NCI-H1694 (cell line): ENCODE measurements at places on chromosomes 4 and X.

DNA sequence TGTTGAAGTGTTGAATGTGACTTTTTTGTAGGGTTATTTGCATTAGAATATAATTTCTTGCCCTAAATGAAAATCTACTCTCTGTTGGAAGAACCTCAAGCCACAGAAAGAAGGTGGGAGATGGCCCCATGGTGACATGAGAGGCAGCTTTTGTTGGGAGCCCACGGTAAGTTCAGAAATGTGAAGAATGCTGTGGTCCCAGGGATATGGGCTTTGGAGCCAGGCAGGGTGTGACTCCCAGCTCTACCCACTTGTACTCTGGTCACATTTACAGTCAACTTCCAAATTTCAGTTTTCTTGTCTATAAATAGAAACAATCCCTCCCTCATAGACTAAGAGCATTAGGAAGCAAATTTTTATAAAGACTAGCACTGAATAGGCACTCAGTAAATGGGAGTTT is 177.8 kb downstream of the RAB28 start:
- DNase-seq = no peak

- DNase-seq = no peak
Measured at GRCh38 chr4:169849456-169849855, 91.7 kb upstream of the HPF1 start.

DNA sequence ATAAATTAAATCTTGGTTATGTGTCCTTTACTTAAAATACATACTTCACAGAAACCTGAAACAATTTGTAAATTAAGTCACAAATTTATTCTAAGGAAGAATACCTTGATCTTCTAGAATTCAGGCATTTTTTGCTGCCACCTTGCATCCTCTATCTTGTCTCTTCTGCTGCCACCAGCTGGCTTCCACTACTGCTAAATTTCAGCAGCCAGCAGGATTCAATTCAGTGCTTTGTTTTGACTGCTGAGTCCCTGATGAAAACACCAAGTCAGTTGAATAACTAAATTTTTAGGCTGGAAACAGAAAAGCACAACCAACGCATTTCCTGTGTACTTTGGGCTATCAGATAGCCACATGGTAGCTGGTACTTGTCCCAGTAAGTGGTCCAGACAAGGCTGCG is 2.4 kb upstream of the MBTPS2 start:
- no peak for DNase-seq

- no peak for DNase-seq
Measured at GRCh38 chr4:28179126-28179525, 1318.5 kb downstream of the STIM2 start.

DNA sequence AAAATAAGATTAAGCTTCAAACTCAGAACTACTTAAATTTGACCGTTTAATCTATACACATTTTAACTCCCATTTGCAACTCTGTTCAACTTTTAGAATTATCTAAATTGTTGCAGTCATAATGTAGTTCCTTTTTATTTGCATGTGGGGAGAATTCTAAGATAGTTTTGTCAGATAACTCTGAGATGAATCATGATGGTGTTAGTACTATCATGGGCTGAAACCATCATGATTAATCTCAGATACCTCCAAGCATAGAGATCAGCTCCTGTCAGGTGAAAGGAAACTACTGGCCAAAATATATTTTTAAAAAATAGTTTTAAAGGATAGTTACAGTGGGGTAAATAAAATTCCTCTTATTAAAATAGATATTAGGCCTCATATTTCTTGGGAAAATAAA is 39.0 kb downstream of the FBXO8 start:
- no peak for DNase-seq

GRCh38 chr4:131248314-131248713 is 1900.8 kb upstream of the PCDH10 start:
- no peak for DNase-seq

GRCh38 chr4:185717377-185717741 is 94.6 kb downstream of the SORBS2 start:
- DNase-seq = no peak

DNA sequence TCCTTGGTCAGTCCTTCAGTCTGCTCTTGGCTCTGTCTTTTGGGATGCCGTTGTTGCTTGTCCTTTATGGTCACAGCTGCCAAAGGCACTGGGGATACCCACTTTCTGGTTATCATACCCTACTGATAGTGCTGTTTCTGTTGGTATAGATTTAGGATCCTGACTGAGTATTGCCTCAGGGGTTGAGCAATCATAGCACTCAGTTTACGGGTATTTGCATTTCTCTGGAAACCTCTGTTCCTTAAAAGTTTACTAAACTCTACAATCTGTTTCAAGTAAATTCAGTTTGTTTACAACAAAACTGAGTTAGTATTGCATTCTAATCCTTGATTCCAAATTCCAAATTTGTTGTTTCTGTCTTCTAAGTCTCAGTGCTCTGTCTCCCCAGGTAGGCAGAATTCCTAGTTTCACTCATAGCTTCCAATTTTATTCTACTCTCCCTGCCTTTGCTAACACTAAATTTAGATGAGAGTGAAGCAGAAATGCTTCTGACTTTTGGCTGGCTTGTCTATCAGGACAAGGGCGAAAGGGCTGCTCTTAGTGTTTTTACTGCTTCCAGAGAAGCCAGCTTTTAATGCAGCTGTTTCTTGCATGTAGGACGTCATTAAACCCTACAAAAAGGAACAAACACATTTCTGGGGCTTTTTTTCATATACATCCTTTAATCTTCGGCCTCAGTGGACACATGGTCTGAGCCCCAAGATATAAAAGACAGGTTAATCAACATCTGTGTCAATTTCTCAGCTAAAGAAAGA is 17.2 kb upstream of the TET2 start:
- no peak for DNase-seq

GRCh38 chr4:154490583-154491340 is 837 bp downstream of the DCHS2 start:
- no peak for DNase-seq

DNA sequence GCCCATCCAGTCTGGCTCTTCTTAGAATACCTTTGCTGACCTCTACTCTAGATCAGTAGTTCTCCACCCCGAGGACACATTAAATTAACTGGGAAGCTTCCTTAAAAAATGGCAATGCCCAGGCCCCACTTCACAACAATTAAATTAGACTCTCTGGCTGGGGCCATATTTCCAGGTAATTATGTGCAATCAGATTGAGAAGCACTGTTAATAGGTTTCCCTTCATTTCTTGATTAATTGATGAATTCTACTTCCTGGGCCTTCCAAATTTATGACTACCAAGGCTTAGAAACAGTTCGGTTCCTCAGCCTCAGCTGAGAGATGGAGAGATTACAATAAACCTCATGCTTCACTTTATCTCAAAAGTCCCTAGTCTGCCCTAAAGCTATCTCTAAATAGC is 71.7 kb upstream of the LIMCH1 start:
- no peak for DNase-seq

DNA sequence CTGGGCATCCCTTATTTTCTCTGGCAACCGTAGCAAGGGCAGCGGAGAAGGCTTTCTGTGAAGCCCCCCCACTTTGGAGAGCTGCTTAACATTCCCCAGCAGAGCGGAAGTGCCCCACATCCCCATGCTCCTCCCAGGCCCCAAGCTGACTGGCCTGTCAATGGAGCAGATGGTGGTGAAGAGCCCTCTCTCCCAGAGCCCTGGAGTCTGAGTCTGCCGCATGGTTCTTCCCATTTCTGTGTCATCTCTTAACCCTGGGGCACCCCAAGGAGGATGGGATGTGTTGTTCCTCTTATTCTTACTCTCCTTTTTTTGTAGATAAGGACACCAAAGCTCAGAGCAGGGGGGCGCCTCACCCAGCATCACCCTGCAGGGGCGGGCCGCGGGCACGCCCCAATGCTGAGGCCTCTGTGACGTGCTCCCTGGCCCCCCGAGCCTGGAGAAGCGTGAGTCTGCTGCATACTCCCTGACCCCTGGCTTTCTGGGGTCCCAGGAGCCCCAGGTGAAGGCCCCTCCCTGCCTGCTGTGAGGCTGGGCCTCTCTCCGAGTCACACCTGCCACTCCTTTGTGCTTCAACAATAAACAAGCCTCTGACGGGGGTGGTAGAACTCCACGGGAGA is 35.9 kb downstream of the ADRA2C start:
- no peak for DNase-seq

- DNase-seq = no peak
Measured at GRCh38 chr4:38075370-38076152, 115.4 kb downstream of the PTTG2 start.

DNA sequence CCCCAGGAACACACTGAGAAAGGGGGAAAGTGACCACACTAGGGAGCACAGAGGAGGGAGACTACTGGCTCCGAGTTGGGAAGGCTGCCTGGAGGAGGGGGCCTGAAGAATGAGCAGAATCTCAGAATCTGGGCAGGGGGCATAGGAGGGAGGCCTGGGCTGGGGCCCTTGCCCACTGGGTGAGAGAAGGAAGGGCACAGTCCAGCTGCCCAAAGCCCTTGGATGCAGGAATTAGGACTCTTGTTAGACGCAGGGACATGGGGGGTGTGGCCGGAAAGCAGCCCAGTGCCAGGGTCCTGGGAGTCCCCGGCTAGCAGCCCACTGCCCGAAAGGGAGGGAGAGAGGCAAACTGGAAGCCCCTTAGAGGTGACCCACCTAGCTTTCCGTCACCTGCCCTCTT is 1.9 kb upstream of the DUSP9 start:
- DNase-seq = no peak

DNA sequence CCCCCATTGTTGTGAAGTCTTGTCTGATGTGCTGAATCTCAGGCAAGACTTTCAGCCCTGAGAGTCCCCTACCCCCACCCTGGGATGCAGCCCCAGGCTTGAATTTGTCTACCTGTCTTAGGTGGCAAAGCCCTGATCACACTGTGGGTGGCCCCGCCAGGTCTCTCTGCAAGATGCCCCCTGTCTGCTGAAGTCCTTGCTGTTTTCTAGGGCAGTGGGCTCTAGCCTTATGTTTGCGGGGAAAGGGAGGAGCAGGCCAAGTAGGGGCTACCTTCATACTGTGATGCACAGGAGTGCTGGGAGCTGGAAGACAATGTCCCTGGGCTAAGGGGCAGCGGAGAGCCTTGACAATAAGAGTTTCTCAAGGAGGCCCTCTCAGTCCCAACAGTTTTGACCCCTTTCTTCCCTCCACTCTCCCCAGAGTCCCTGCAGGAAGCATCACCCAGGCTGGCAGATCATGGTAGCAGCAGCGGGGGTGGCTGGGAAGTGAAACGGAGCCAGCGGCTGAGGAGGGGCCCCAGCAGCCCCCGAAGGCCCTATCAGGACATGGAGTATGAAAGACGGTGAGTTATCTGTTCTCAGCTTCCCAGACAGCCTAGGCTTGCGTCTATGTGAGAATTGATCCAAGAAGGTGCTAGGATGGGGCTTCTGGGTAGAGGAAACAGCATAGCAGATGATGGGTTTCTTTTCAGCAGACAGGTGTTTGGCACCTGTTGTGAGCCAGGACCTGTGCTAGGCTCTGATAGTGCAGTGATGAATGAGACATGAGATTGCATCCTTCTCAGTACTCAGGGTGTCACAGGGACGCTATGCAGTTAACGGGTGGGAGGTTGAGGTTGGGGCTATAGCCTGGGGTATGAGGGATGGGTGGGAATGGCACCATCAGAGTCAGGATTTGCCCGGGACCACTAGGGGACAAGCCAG is 2.2 kb downstream of the RBM10 start:
- no peak for DNase-seq

GRCh38 chrX:101409043-101409442 is 1.0 kb downstream of the HNRNPH2 start:
- no peak for DNase-seq

DNA sequence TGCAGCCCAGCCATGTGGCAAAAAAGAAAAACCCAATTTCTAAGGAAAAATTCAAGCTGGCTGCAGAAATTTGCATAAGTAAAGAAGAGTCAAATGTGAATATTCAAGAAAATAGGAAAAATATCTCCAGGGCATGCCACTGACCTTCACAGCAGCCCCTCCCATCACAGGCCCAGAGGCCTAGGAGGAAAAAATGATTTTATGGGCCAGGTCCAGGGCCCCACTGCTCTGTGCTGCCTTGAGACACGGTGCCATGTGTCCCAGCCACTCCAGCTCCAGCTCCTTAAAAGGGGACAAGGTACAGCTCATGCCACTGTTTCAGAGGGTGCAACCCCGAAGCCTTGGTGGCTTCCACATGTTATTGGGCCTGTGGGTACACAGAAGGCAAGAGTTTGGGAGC is 182.7 kb upstream of the FGF16 start:
- no peak for DNase-seq

DNA sequence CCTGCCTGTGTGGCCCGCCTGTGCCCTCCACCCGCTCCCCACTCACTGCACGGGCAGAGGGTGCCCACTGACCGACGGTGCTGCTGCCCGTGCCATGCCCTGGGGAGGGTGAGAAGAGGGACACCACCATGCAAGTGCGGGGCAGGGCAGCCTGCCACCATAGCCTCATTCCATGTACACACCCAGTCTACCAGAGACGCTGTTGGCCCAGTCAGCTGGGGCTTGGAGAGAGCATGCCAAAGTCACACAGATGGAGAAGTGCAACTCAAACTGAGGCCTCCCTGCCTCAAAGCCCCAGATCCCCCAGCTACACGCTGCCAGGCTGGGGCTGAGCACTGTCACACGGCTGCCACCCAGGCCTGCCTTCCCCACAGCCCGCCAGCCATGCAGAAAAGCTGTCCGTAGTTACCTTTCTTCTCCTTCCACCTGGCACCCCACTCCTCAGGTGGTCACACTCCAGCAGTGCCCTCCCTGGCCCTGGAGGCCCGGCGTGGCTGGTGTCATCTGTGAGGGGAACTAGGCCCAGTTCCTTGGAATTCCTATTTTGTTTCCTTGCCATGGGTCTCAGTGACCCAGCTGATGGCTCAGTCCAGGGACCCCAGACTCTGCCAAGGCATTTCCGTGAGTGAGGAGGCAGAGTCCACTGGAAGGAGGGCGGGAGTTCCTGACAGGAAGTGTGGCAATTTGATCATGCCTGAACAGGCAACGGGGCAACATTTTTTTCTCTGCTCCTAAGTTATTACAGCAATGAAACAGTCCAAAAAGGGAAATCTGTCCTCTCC is at the start of gene SLC2A9:
TSS of gene SLC2A9 (minus strand) at position 627 of the 782 bp plus-strand sequence. CDS start at position 559, 68 bp downstream.
- DNase-seq = no peak

DNA sequence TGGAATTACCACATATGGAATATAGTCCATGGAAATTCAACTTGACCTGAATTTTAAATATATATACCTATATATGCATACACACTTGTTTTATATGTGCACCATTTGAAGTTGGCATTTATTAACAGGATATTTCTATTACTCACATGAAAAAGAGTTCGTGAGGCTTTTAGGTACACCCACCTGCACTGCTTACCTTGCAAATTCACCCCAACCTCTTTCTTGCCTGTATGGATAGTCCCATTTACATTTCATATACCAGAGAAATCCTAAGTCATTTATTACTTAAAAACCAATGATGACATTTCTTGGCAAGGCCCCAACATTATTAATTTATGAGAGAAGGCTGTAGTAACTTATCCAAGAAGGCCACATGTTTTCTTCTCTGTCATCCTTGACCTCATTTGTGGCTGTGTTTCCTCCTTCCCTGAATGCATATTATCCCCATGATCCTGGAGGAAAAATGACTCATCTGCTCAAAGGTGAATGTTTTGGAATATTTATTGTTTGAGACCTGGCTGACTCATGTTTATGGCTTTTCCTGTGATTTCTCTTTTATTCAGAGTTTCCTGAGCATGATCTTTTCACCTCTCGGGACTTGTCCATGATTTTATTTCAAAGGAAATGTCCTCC is 62.2 kb upstream of the FAM241A start:
- no peak for DNase-seq

GRCh38 chr4:7569810-7570783 is 135.4 kb upstream of the PSAPL1 start:
- DNase-seq = no peak
